ENCODE measurements at places on chromosomes 7 and 10.

DNA sequence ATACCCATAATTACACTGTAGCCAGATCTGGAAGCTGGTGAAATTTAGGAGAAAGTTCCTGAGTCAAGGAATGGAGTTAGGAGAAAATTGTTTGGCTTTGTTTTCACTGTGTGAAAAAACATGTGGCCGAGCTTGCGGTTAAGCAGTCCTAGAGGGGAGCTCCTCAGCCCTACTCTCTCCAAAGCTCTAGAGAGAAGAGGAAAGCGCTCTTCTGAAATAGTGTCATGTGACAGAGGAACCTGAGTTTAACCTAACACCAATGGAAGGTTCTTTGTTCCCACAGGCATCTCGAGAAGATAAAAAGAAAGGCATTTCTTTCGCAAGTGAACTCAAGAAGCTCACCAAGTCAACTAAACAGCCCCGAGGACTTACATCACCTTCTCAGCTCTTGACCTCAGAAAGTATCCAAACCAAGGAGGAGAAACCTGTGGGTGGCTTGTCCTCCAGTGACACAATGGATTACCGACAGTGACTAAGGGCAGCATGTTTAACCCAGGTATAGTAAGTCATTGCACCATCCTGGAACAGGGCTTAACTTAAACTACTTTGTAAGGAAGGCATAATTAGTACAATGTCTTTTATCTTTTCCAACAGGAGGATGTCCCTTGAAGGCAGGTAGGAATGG, 38.0 kb downstream of the NOC3L start:
- DNase-seq: no peak

DNA sequence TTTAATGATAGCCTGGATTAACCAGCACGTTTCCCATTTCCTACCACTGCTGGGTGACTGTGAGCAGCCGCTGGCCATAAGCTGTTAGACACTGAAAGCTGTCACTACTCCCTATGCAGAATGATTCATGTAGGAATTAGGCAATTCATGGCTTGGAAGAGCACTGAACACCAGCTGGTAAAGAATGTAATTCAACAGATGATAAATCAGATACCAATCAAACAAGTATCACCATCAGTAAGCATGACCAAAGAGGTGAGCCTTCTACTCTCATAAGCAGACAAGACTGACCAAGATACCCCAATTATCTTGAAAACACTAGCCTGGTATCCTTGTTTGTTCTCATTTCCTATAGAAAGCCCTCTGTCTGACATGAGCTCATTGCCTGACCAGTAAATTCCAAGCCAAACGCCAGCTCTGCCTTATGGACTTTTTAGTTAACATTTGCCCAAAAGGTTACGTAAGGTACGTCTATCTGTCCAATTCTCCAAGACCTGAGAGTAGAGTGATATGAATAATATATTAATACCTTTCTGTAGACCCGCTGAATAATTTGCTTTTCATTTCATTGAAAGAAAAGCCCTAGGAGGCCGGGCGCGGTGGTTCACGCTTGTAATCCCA, 127.7 kb downstream of the ELMO1 start:
- no peak for DNase-seq

- DNase-seq: no peak
Measured at GRCh38 chr10:112404617-112405016, 30.7 kb downstream of the ACSL5 start.

DNA sequence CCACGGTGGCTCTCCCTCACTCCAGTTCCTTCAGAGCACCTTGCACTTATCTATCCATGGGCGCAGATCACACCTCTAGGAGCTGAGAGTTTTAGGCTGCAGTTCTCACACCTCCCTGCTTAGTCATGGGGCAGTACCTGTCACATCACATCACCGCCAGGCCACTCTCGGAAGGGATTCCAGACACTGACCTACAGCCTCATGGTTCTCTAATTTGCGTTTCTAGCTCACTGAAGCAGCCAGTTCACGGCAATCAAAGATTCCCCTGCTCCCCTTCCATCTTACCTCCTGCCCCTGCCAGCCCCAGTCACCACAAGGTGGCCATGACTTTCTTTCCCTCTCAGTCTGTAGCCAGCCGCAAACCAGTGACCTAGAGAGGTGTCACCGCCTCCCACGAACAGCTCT, 34.2 kb downstream of the ADRB1 start:
- DNase-seq: no peak

GRCh38 chr10:69382382-69383117, 34.2 kb downstream of the TACR2 start:
- DNase-seq: peak; percentile 95

DNA sequence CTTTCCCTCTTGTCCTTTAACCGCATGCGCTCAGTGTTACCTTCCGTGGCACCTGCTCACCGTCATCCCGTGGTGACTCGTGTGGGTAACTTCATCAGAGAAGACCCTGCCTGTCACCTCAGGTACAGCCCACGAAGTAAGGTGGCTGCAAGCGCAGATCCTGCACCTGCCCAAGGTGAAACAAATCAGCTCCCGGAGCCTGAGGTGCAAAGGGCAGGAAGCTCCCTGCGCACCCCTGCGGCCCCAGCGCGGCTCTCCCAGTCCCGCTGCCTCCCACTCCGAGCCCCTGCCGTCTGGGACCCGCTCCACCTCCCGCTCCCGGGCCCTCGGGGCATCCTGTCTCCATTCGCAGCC, 110.9 kb upstream of the LANCL2 start:
- DNase-seq: no peak

DNA sequence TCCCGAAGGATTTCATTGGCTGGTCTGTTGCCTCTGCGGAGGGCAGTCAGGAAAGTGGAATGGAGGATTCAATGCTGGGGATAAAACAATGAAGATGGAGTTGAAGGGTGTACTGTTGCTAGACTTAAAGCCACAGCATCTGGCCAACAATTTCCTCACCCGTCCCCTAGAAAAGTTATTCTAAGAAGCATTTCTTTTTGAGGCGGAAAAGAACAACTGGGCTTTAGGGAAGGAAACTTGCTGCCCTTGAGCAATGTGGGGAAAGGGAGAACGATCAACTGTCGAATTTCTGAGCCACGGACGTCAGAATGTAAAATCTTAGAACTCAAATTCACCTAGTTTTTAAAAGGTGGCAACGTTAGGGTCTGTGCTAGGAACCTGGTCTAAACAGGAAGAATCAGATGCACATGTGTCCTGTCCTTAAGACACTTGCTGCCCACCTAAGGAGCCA, 664 bp downstream of the FMC1 start:
- DNase-seq: no peak

- DNase-seq: no peak
Measured at GRCh38 chr10:97466755-97467154, 20.8 kb downstream of the ZDHHC16 start.

GRCh38 chr7:8177109-8177933, 84.6 kb downstream of the ICA1 start:
- no peak for DNase-seq

GRCh38 chr7:127911968-127912511, 119.2 kb downstream of the LRRC4 start:
- DNase-seq: no peak

DNA sequence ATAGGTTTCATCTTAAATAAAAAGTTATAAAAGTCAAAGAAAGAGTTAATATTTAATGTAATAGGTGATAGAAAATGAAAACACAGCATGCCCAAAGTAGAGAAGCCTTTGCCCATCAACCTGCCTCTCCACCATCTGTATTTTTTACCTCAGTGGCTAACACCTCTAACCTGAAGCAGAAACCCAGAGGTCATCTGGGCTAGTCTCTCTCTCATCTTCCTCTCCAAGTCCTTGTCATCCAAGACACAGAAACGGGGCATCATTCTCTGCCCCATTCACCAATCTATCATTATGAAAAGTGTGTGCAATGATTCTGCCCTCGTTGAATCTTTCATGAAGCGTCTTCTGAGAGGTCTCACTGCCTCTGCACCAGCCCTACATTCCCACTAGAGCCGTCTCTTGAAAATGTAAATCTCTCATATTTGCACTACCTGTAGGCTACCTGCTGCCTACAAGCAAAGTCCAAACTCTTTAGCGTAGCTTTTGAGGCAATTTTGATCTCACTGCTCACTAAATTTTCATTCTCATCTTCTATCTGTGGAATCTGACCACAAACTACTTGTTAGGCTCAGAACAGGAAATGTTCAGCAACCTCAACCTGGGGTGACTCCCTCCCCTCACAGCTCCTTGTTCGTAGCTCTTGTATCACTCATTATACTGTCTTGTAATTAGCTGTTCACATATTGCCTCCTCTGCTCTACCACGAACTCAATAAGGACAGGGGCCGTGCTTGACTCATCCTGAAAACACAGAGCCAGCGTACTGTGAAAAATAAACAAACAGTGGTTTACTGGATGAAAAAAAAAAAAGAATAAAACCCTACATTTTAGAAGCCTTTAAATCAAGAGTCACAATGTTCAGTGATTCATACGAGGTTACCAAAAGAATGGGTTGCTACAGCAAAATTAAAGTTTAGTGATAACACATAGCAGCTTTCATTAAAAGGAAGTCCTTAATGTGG, 83.1 kb downstream of the CTNNA3 start:
- DNase-seq: peak; percentile 73

DNA sequence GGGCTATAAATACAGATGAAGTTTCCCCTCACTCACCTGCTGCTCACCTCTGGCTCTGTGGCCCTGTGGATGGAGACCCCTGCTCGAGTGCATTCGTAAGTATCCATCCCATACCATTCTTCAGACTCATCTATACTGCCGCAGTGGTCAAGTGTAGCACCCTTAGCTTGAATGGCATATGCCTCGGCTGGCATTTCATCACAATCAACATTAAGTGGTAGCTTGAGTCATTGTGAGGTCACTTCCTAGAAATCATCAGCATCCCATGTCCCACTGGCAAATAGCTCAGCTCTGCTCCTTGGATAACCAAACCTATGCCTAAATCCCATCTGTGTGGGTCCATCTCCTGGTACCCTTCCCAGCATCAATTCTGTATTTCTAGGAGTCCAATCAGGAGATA, 38.2 kb downstream of the MDH2 start:
- peak; percentile 54 for DNase-seq

GRCh38 chr10:119860866-119861607, 11.6 kb downstream of the MCMBP start:
- DNase-seq: no peak

DNA sequence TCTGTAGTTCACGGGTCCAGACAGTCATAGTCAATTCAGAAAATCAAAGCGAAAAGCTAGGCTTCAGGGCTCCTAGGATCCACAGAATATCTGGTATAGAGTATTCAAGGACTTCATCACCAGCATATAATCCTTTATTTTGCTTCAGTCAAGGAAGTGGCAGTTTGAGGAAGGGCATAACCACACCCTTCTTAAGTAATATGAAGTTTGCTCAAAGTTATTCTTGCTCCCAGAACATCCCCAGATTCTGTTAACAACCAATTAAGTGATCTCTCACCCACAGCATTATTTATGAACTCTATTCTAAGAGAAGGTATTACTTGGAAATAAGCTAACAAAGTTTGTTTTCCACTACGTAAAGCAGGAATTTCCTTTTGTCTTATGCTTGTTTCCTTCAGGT, 13.2 kb downstream of the CWF19L1 start:
- no peak for DNase-seq

GRCh38 chr10:43922335-43923280, 273.9 kb upstream of the ZNF32 start:
- no peak for DNase-seq

DNA sequence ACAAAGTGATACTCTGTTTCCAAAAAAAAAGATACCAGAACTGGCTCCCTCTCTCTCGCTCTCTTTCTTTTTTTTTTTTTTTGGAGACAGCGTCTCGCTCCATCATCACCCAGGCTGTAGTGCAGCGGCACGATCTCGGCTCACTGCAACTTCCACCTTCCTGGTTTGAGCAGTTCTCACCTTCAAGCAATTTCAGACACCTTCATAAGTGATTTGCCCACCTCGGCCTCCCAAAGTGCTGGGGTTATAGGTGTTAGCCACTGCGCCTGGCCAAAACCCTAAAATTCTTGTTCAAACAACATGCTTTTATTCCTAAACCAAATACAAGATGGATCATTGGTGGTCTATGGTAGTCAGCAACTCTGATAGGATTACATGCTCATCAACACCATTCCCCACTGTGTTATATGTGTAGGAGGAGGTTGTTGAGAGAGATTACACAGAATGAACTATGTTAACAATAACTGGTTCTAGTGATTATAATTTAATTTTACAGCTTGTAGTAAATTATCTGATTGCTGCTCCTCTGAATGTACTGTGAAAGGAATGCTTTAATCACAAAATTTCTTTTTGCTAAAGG, 15.5 kb downstream of the ACBD5 start:
- no peak for DNase-seq

DNA sequence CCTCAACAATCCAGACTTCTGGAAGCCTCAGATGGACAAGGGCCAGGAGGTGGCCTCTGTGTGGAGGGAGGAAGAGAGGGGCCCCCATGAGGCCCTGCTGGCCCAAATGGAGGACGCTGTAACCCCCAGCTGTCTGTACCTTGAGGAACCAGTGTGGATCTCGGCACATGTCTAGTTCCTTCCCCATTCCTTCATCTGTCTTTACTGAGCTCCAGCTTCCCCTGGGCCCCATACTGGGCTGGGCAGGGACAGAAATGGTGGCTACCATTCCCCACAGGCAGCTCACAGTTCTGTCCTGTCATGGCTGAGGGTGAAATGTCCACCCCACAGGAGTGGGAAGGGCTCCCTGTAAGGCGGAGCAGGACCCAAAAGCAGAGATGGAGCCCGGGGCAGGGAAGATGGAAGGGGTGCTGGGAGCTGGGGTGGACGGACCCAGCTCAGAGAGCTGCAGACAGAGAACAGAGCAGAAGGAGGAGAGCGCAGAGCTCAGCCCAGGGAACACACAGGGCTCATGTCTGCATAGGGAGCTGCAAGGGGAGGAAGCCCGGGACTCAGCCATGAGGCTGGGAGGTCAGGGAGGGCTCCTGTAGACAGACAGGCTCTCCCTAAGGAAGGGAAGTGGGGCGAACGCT, 22.8 kb downstream of the ANTXRL start:
- no peak for DNase-seq

- no peak for DNase-seq
Measured at GRCh38 chr10:8462565-8462964, 408.1 kb downstream of the GATA3 start.

- DNase-seq: peak; percentile 68
Measured at GRCh38 chr7:114392686-114393085, 21.9 kb upstream of the FOXP2 start.

DNA sequence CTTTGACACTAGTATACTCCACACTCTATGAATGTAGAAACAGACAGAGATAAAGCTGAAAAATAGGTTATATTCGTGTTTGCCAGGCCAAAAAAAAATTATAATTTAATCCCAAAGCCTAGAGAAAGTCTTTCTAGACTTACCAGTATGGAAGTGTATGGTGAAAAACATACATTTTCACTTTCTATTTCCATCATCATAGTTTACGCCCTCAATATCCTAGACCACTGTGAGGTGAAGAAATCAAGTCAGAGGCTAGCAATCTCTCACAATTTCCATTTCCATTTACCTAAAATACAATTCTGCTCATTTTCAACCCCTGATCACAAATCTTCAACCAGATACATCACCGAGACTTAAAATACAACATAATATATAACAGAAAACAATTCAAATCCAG, 16.2 kb downstream of the GPR22 start:
- no peak for DNase-seq

- no peak for DNase-seq
Measured at GRCh38 chr7:138565071-138565450, 105.0 kb downstream of the TRIM24 start.

All from fibroblast of skin of back (primary cell).